T-helper 17 cell (primary cell): ENCODE measurements at places on chromosomes 2 and 18.

- DNase-seq, result no peak
- H3K36me3 ChIP-seq, result peaks cover 2% of the 10 kb centered on the region
- no peak overlapping the region for H3K27ac ChIP-seq
- peaks cover 26% of the 10 kb centered on the region for H3K27me3 ChIP-seq
- H3K4me1 ChIP-seq, result peaks cover 16% of the 10 kb centered on the region
Measured at GRCh38 chr2:8587251-8587791, 94.5 kb upstream of the ID2 start.

DNA sequence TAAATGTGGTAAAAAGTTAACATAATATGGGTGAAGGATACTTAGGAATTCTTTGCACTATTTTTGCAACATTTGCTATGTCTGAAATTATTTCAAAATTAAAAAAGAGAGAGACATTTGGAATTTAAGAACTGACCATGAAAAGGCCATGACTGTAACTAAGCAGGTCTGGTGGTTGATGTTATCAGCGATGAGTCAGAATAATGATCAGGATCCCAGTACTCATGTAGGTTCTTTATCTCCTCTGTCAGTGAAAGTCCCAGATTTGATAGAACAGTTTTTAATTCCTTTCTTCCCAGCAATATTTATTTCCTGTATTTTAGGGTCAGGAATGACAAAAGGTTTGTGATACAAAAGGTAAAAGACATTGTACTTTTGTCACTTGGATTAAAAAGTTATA is 242.4 kb upstream of the ZNF521 start:
- no peak for DNase-seq
- no peak overlapping the region for H3K4me3 ChIP-seq
- no peaks in the 10 kb centered on the region for H3K36me3 ChIP-seq

GRCh38 chr18:80147037-80147417 is 38.0 kb downstream of the ADNP2 start:
- peak overlapping the region; percentile 89 for H3K4me3 ChIP-seq
- no peak overlapping the region for H3K27ac ChIP-seq

DNA sequence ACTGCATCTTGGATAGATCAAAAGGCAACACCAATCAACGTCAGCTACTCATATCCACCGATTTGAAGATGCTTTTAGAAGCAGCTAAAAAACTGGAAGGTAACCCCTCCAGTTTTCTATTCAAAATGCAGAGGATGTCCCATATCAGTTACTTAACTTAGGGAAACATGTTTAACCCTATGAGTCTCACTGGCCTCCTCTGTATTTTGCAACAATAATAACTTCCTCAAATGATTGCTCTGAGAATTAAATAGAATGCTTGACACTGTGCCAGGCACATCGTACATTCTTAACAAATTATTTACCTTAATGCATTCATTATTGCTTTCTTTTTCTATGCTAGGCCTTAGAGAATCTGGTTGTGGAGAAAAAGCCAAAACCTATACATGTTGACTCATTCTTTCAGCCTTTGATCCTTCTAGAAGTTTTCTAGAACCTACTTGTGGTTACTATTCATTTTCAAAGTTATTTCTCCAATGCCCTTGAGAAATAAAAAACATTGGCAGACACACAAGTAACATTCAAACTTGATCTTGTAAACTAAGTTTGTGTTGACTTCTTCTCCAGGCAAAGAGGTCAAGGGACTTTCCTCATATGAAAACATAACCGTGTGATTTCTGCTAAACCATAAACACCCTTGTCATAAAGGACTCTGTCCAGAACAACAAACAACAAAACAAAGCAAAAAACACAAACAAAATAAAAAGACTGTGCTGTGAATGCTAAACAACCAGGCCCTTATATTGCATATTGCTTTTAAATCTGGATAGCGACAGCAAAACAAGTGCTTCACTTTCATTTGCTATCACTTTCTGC is 4.6 kb downstream of the DOCK10 start:
- peak overlapping the region; percentile 100 for H3K27ac ChIP-seq
- no peak for DNase-seq
- no peaks in the 10 kb centered on the region for H3K27me3 ChIP-seq
- H3K4me3 ChIP-seq, result peak overlapping the region; percentile 100
- peaks cover 21% of the 10 kb centered on the region for H3K36me3 ChIP-seq

- H3K27ac ChIP-seq, result no peak overlapping the region
- H3K36me3 ChIP-seq, result peaks cover 2% of the 10 kb centered on the region
- peaks cover 51% of the 10 kb centered on the region for H3K27me3 ChIP-seq
- H3K4me3 ChIP-seq, result no peak overlapping the region
- no peak for DNase-seq
Measured at GRCh38 chr2:19367326-19367725, 8.9 kb upstream of the OSR1 start.

GRCh38 chr2:124640221-124640750 is 615.2 kb downstream of the CNTNAP5 start:
- H3K27ac ChIP-seq, result no peak overlapping the region
- no peak for DNase-seq
- H3K4me3 ChIP-seq, result no peak overlapping the region

- peaks cover 2% of the 10 kb centered on the region for H3K36me3 ChIP-seq
- no peak overlapping the region for H3K4me3 ChIP-seq
- H3K27ac ChIP-seq, result no peak overlapping the region
- DNase-seq, result no peak
- no peaks in the 10 kb centered on the region for H3K27me3 ChIP-seq
Measured at GRCh38 chr2:37773371-37774130, 102.1 kb upstream of the CDC42EP3 start.

- no peak overlapping the region for H3K4me3 ChIP-seq
- H3K36me3 ChIP-seq, result peaks cover 2% of the 10 kb centered on the region
- H3K27me3 ChIP-seq, result no peaks in the 10 kb centered on the region
- H3K4me1 ChIP-seq, result peaks cover 9% of the 10 kb centered on the region
- no peak for DNase-seq
Measured at GRCh38 chr2:72630767-72631166, 195.1 kb downstream of the EXOC6B start.
